Epithelial cell of prostate (primary cell): ENCODE measurements at places on chromosomes 3 and 15.

DNA sequence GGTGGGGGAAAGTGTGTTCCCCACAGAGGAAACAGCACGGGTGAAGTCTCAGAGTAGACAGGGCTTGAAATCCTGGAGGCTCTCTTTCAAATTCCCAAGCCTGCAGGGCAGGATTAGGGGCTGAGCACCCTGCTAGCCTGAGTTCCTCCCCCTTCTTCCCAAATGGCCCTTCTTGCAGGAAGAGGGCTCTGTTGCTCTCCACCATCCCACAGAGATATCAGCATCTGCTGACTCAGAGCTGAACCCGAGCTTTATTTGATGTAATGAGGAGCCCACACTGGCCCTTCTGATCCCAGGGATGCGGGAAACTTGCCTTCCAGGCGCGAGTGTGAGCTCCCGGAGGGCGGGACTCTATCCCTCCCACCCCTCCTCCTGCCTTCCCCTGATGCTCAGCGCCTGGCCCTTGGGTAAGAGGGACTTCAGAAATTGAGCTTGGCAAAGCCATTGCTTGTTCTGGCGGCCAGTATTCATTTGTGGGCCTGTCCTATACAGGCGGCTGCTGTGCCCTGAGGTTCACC is 1.4 kb upstream of the STRA6 start:
- DNase-seq: no peak

DNA sequence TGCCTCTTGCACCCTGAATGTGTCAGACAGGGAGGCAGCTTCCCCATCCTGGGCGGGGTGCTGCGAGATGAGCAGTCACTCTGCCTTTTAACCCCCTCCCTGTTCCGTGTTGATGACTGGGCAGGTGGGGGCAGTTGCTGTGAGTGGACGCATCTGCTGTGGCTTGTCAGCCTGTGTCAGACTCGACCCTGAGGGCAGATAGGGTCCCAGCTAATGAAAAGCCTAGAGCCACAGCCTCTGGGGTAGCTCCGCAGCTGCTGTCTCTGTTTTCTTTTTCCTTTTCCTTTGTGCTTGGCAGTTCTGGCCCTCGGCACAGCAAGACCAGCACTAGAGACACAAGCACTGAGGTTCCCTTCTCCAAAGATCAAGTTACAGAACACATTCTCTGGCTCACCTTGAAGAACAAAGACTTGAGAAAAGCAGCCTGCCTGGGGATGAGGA is 43.0 kb upstream of the GLCE start:
- DNase-seq: no peak

DNA sequence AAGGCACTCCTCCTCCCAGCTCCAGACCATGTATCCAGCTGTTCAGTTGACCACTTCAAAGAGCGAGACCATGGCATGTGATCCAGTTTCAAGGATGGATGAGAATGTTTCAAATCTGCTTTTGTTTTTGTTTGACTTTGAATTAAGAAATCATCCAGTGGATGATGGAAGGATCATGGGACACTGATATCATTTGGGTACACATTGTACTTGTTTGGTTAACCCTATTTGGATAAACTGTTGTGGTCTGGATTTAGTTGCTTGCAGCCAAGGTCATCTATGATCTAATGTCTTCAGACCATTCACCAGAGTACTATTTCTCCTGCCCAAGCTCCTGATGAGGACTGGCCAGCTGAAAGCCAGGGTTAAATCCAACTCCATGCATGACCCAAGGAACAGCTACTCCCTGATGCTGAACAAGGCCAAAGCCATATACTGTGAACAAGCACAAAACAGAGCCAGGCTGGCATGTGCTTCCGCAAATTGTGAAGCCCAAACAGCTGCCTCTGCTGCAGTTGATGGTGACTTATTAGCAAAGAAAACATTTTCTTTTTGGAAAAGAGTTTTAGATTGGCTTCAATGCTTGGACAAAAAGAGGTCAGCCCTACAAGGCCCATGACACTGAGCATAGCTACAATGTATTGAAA is 5.2 kb upstream of the ADAMTS17 start:
- no peak for DNase-seq

GRCh38 chr15:82977076-82977475 is 8.9 kb upstream of the RAMAC start:
- DNase-seq: no peak

DNA sequence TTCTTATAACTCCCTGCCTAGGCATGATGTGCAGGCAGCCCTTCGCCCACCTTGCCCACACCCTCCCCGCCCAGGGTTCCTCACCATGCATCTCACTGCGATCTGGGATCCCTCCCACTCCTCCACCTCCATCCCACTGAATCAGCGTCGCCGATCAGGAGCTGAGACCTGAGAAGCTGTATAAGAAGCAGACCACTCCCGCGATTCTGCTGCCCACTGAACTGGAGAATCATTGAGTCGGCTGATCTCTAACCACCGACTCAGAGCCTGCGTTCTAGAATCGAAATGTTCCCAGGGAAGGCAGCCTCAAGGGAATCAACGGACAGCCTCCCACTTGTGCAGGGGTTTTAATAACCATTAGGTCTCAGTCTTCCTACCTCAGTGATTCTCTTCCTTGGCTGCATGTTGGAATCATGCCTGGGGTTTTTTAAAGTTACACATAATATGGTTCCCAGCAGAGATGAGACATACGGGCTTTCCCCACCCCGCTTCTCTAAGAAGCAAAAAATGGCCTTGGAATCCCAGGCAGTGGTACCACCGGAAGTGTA is 60.2 kb downstream of the TMEM44 start:
- DNase-seq: no peak

DNA sequence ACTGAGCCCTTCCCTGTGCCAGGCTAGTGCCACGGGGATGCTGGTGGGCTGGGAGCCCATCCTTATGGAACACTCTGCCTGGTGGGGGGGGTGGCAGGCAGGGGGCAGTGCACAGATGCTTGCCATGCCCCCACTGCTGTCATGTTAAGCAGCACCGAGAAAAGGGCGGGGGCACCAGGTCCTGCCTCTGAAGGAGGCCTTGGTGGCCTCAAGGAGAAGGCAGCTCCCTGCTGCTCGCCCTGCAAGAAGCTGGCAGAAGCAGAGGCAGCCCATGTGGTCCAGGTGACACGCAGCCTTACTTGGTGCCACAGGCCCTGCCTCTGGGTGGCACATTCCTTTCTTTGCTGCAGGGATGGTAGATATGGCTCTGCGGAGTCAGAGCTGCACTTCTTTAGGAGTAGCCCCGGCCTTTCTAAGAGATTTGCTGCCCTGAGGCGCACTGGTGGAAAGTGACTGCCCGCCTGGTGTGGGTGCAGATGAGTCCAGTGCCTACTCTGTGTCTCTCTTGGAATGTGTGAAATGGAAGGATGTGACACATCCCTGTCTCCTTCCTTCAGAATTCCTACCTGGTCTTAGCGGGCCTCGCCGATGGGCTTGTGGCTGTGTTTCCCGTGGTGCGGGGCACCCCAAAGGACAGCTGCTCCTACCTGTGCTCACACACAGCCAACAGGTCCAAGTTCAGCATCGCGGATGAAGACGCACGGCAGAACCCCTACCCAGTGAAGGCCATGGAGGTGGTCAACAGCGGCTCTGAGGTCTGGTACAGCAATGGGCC is 145.8 kb downstream of the LRRK1 start:
- no peak for DNase-seq

- no peak for DNase-seq
Measured at GRCh38 chr3:187044206-187044605, 95.1 kb downstream of the RPL39L start.

GRCh38 chr15:71379893-71380292 is 264.6 kb downstream of the THSD4 start:
- no peak for DNase-seq
